ENCODE measurements at places on chromosomes 12 and 14.

- peak; percentile 77 for DNase-seq
Observed at GRCh38 chr12:25958428-25959070, at the start of gene RASSF8. Gene RASSF8 (plus strand): TSS chr12:25958682. CDS start chr12:26055344, 96,662 bp downstream.

- peak; percentile 65 for DNase-seq
Observed at GRCh38 chr14:70567791-70568190, 32.7 kb downstream of the MED6 start.

- DNase-seq, result no peak
Observed at GRCh38 chr12:96404696-96405095, 4.5 kb upstream of the CDK17 start.

GRCh38 chr12:104680070-104680469 lies 223.3 kb downstream of the CHST11 start:
- no peak for DNase-seq

GRCh38 chr12:94663071-94663470 lies 12.7 kb upstream of the TMCC3 start:
- no peak for DNase-seq

DNA sequence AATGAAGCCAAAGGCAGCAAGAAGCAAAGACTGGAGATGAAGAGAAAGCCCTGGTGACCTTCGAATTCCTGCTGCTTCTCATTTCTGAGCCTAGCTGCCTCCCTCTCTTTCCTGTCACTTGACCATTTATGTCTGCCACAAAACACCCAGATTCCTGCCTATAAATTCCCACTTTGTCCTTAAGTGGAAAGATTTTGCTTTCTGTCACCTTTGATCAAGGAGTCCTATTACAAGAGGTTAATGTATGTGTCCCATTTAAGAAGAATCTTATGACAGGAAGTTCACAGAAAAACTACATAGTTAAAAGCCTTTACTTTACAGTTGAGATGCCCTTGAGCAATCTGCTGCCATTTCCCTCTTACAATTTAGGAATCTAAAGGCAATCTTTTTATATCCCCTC lies 155.7 kb downstream of the GALC start:
- no peak for DNase-seq

GRCh38 chr14:81337073-81337472 lies 63.1 kb downstream of the STON2 start:
- DNase-seq, result no peak

DNA sequence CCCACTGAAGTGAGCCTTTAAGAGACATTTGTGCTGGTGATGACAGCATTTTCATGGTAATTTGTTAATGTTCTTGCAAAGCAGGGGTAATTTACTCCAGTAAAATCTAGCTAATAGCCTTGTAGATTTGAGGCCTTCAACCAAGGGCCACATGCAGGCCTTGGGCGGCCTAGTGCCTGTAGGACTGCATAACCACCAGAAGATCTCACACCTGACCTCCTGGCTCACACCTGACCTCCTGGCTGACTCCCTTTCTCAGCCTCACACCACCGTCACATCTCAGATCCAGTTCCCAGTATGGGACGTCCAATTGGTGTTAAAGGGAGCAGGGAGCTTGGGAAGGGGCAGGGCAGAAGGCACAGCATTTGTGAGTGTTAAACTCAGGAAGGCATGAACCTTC lies 26.9 kb downstream of the C12orf42 start:
- DNase-seq, result peak; percentile 13

DNA sequence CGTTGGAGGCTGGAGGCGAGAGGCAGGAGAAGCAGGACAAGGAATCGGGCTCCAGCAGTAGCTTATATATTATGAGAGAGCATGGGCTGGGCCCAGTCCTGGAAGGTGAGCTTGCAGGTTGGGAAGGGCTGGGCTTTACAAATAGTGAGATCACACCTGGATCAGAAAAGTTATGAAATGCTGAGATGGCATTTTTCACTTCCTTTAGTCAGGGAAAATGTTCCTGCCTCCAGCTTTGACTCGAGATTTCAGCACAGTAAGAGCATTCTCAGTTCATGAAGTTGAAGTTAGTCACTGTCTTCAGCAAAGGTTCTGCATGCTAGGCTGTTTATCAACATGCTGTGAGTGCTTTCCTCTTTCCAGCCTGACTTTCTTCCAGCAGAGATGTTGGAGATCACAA lies at the start of gene KRT6C:
Gene KRT6C, minus strand, starts transcription at position 38 of the 400 bp plus-strand sequence. CDS start 68 bp downstream, outside the sequence.
- DNase-seq, result no peak

DNA sequence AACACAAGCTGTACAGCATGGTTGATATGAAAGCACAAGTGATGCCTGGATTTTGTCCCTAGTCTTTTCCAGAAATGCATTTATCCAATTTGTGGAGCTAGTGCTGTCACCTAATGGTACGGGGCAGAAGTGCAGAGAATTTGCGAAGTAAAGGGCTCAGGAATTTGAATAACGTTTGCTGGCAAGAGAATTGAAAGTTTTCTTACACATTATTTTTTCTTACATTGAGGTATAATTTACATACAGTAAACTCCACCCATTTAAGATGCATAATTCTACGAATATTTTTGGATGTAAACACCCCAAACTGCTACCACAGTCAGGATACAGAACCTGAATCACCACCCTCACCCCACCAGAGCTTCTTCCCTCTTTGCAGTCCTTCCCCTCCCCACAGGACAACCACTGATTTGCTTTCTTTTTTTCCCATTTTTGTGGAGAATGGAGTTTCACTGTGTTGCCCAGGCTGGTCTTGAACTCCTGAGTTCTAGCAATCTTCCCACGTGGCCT lies 3.5 kb downstream of the AICDA start:
- DNase-seq, result peak; percentile 33

DNA sequence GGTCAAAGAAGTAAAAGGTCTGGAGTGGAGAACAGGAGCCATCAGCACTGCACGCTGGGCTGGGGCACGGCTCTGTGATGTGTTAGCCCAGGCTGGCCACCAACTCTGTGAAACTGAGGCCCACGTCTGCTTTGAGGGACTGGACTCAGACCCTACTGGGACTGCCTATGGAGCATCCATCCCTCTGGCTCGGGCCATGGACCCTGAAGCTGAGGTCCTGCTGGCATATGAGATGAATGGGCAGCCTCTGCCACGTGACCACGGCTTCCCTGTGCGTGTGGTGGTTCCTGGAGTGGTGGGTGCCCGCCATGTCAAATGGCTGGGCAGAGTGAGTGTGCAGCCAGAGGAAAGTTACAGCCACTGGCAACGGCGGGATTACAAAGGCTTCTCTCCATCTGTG lies 7.1 kb downstream of the SUOX start:
- DNase-seq, result no peak

GRCh38 chr12:20018406-20018805 lies 349.9 kb upstream of the PDE3A start:
- DNase-seq, result no peak

DNA sequence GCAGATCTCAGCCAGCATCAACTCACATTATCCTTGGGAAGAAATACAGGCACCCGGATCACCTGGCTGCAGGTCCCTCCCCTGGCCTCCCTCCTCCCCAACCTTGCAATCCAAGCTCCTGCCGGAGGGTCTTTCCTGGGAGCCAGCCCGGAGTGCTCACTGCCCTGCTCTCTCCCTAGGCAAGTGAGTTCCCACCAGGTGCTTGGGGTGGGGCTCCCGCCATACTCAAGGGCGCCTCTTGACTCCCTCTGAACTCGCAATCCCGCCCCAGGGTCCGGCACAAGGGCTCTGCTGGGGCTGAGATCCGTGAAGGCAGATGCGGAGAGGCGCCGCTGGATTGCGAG lies 1.2 kb upstream of the CEP170B start:
- no peak for DNase-seq

- peak; percentile 70 for DNase-seq
Observed at GRCh38 chr12:66352197-66352596, 49.9 kb downstream of the HELB start.

GRCh38 chr12:98515287-98516110 lies at the start of gene TMPO:
Gene TMPO (plus strand): TSS chr12:98515590. CDS start chr12:98515868, 278 bp downstream.
- DNase-seq, result peak; percentile 89

DNA sequence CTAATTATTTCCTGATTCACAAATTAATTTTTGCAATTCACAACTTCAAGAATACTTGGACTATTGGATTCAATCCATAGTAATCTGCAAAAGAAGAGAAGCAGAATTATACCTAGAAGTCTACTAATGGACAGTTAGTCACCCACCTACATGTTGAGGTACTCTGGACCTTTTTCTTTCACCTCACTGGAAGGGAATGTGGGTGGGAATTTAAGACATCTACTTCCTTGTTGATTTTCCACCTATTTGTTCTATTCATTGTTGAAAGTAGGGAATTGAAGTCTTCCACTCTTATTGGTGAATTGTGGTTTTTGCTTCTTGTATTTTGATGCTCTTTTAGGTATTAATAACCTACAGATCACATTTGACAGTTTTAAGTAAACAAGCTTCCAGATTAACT lies 11.0 kb downstream of the RESF1 start:
- no peak for DNase-seq

- no peak for DNase-seq
Observed at GRCh38 chr14:89746135-89746534, 208.4 kb downstream of the EFCAB11 start.

GRCh38 chr12:20716985-20717384 lies 21.9 kb downstream of the SLCO1C1 start:
- no peak for DNase-seq

GRCh38 chr14:70642303-70643235 lies 853 bp downstream of the TTC9 start:
- peak; percentile 29 for DNase-seq

DNA sequence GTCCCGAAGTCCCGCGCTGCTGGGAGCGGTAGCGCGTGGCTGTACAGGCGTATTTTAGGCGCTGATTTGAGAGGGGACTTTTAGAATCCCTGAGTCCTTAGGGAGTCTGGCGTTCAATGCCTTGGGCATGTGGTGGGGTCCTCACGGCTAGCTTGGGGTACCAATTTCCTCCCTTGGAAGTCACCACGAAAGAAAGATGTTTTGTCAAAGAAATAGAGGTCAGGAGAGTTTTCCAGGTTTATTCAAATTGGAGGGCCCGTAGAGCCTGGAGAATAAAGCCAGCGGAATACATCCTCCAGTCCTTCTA lies 63.9 kb downstream of the KLHL28 start:
- no peak for DNase-seq

All from WTC11 (cell line).